ENCODE measurements at places on chromosomes 2 and 18. TPM values are rescaled to one million over a fixed set of nuclear protein-coding genes. Genes with fewer than 3 reads are reported as not detected.

The SCTR gene
- total RNA-seq, result 0.49 TPM

The CHRNG gene
- not detected for total RNA-seq

The DNER gene
- 0.16 TPM for total RNA-seq

The MC5R gene
- total RNA-seq, result 0.24 TPM

The SP9 gene
- not detected for total RNA-seq

The TFCP2L1 gene
- 3.3 TPM for total RNA-seq

The TAF1B gene
- 41.9 TPM for total RNA-seq

The SCN2A gene
- total RNA-seq, result 0.23 TPM

The C2orf78 gene
- not detected for total RNA-seq

The ACOXL gene
- total RNA-seq, result 9.3 TPM

The DUSP2 gene
- total RNA-seq, result 1.9 TPM

DNA sequence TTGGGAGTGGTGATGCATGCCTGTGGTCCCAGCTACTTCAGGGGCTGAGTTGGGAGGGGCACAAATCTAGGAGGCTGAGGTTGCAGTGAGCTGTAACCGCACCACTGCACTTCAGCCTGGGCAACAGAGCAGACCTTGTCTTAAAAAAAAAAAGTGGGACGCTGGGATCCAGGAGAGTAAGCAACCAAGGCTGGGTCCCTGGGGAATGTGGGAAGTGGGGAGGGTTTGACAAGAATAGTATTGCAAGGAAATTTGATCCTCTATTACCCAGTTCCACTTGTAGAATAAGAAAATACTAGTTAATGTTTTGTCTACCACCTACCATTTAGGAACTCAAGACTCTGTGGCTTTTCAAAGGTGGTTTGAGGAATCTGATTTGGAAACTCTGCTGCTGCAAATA, 21.1 kb upstream of the DYTN start:
- DNase-seq, result no peak

GRCh38 chr2:73933194-73933593, 6.5 kb downstream of the DGUOK start:
- DNase-seq, result no peak

DNA sequence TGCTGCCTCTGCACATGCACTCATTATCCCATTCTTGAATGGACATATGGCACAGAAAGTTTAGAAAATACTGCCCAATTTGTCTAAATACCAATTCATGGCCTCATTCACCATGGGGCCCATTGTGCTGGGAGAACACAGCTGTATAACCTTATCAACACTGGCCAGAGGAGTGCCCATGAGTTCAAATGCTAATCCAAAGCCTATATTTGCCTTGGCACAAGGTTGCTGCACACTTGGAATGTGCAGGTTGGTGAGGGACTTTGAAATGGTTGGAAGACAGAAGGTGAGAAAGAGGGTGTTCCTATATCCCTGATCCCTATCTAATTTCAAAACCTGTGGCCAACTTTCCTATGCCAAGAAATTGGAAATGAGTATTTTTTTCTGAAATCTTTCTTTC, 693.9 kb upstream of the ID2 start:
- DNase-seq, result no peak

DNA sequence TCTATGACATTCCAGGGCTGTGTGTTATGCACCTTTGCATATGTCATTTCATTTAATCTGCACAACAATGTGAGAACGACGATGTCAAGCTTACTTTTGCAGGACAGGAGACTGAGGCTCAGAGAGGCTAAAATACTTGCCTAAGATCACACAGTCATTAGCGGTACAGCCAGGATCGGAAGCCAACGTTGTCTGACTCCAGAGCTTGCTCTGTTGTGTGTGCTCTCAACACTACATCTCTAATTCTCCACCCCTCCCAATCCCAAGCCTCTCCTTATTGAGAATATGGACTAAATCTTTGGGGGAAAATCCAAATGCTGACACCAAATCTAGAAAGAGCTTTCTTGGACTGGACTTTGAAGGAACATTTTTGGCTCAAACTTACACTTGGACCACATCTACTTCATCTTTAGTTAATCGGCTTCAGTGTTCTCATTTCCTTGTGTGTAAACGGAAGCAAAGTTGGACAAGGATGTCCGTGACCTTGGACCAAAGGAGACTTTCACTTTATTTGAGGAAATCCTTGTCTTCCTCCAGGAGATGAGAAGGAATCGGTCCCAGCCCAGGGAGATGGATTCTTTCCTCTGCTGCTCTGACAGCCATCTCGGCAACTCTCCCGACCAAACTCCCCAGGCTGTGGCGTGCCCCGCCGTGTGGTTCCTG, 242.4 kb downstream of the LPIN1 start:
- DNase-seq, result no peak

DNA sequence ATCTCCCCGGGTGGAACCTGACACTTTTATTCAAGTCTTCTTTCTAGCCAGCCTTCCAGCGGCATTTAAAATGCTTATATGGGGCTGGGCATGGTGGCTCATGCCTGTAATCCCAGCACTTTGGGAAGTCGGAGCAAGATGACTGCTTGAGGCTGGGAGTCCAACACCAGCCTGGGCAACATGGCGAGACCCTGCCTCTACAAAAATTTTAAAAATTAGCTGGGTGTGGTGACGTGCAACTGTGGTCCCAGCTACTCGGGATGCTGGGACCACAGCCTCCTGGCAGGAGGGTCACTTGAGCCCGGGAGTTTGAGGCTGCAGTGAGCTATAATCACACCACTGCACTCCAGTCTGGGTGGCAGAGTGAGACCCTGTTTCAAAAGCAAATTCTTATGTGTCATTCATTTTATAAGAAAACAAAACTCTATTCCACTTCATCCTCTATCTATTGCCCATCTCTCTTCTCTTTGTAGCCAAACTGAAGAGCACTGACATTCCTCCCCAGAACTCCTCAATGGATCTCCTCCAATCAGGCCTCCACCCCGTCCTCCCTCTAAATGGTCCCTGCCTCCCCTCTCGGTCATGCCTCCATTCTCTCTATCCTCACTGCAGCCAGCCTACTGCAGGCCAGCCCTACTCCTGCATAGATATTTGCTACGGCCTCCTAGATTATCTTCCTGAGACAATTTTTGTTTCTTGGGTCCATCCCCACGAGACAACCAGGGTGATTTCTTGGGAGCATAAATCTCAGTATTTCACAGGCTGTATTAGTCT, 18.0 kb upstream of the RHOB start:
- DNase-seq, result no peak

GRCh38 chr2:184039493-184039892, 558.8 kb upstream of the ZNF804A start:
- DNase-seq, result no peak

GRCh38 chr2:3725458-3726250, 22.3 kb downstream of the DCDC2C start:
- DNase-seq, result peak; percentile 46

GRCh38 chr2:67646714-67647333, 249.7 kb downstream of the ETAA1 start:
- peak; percentile 43 for DNase-seq

DNA sequence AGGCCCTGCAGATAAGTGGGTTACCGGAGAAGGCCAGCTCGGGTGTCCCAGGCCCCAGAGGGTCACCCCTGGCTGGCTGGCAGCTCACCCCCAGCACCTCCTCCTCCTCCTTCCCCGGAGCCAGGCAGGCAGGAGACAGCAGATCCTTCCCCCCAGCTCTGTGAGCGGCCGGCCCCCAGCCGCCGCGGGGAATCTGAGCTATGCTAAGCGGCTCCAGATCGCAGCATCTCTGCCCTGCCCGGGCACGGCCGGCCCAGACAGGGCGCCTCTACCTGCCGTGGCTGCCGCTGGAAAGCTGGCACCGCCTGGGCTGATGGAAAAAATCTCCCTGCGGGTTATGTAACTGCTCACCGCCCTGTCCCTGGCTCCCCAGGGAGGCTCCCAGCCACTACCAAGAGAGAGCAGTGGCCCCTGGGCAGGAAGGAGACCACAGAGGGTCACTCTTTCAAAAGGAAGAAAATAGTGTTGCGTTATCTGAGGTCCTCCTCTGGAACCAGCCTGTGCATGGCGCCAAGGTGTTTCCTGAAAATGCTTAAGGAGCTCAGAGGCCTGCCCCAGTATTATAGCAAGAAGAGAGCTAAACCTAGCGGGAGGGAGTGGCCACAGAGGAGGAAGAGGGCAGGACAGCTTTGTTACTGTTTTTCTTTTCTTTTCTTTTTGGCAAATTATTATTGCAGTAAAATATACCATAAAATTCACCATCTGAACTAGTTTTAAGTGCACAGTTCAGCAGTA, 179.0 kb downstream of the SMAD7 start:
- DNase-seq, result no peak

DNA sequence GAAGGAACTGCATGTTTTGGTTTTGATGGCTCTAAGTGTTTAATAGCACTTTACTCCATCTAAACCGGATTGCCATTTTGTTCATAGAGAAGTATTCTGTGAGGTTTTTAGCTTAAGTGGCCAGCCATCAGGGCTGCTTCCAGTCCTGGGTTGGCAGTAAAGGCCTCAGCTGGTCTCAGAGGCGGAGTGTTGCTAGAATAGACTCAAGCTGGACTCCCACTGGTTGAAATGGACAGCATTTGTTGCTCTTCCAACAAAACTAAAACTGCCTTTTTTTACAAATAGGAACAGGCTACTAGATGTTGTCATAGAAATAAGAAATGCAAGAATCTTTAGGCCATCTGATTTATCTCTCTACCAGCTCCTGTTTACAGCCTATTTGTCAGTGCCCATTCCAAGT, 126.4 kb downstream of the MAIP1 start:
- no peak for DNase-seq

- DNase-seq, result no peak
These were observed 394.5 kb downstream of the DLGAP1 start for GRCh38 chr18:4060427-4061281.

GRCh38 chr2:85534099-85534498, 4.9 kb upstream of the MAT2A start:
- no peak for DNase-seq

GRCh38 chr2:56108806-56109205, 75.0 kb upstream of the CCDC85A start:
- DNase-seq, result peak; percentile 61

DNA sequence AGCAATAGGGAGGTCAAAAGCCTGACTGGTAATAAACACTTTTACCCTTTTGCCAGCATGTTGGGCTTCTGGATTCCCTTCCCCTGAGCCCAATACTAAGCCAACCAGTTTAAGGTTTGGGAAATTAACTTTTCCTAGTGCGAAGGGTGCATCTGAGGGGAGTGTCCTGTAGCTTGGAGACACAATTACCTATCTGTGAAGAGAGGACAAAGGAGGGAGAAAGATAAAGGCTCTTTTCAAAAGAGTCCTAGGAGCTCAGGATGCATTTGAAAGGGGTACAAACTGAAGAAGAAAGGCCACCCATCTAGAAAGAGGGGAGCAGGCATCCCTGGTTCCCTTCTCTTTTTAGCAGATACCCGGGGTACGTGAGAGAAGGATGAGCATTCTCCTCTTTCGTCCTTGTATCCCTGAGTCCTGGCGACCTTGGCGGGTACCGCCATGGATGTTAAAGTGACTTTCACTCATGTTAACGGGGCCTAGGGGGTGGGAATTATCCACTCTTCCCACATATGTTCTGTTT, 25.1 kb downstream of the C18orf54 start:
- no peak for DNase-seq

GRCh38 chr2:59232394-59233165, 991.5 kb upstream of the FANCL start:
- DNase-seq, result no peak

DNA sequence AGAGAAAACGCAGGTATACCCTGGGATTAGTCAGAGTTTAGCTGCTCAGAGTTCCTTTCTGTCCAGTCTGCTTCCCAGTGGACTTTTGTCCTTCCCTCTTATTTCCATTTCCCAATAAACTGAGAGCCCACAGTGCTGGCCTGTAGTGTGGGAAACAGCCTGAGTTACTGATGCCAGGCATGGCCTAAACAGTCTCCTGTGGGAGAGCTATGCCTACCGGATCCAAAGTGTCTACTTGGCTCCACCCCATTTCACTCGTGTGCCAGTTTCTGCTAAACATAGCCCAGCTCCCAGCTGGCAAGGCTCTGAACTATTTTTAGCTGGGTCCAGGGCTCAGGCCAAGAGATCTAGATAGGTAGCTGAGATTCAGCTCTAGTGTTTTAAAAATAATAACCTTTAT, 15.6 kb upstream of the PPP1CB start:
- no peak for DNase-seq

- no peak for DNase-seq
These were observed 828.4 kb upstream of the VRK2 start for GRCh38 chr2:57218206-57218605.

GRCh38 chr2:51013079-51013932, 18.6 kb downstream of the NRXN1 start:
- DNase-seq, result peak; percentile 69

DNA sequence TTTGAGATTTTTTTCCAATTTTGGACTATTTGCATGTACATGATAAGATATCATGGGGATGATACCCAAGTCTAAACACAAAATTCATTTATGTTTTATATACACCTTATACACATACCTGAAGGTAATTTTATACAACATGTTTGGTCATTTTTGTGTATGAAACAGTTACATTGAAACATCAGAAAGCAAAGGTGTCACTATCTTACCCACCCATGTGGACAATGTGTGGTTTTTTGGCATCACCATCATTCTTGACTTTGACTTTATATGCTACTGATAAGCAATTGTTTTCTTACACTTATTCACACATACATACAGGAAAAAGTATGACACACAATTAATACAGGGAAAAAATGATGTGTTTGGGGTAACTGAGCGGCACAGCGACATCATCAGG, 51.0 kb upstream of the ACVR1 start:
- no peak for DNase-seq

All from endodermal cell (in vitro differentiated cells).